ENCODE measurements at places on chromosomes 6 and 20.
A peak's percentile ranks its signal among the peaks of the same experiment; 100 is the strongest.

DNA sequence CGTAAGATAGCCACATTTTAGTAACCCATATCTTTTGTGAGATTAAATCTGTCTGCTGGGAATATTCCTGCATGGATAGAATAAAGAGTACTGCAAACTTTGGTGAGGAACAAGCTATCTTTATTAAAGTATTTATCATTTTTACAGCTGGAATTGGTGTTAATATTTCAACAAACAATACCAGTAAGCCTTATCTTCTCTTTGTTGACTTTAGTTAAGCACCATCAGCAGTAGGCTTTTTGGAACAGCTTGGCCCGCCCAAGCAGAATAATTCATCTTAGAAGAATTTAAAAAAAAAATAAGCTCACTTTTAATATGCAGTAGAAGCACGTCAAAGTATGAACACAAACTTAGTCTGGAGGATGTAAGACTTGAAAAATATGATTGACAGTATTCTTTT is 917.8 kb upstream of the ADGRB3 start:
- no peak for DNase-seq

- no peak for DNase-seq
Observed at GRCh38 chr6:4460586-4461475, 315.4 kb upstream of the CDYL start.

DNA sequence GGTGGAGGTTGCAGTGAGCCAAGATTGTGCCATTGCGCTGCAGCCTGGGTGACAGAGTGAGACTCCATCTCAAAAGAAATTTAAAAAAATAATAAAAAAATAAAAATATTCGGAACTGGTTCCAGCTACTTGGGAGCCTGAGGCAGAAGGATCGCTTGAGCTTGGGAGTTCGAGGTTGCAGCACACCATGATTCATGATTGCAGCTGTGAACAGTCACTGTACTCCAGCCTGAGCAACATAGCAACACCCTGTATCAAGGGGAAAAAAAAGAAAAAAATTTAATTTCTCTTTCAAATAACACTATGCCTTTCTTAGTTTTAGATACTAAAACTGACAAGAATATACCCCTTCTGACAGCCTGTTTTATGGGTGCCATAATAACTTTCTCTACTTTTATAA is 10.5 kb downstream of the KDM1B start:
- no peak for DNase-seq

DNA sequence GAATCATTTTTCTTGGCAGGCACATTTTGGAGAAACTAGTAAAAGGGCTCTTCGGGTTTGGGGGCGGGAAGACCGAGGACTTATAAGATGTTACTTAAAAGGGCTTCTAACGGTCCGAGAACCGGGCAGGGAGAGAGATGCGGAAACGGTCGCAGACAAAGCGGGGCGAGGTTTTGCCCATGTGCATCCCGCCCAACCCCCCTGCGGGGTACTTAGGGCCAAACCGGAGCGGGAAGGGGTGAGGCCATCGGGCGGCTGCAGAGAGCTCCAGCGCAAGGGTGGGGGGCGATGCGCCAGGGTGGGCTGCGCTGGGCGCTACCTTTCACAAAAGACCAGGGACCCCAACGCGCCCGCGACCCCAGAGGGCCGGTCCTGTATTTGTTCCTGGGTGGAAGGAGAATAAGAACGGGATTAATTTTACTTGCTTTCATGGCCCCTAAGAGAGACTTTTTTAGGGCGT is 616 bp downstream of the TUBB start:
- DNase-seq, result peak; percentile 61

- peak; percentile 3 for DNase-seq
Observed at GRCh38 chr6:4727671-4728435, 48.4 kb upstream of the CDYL start.

DNA sequence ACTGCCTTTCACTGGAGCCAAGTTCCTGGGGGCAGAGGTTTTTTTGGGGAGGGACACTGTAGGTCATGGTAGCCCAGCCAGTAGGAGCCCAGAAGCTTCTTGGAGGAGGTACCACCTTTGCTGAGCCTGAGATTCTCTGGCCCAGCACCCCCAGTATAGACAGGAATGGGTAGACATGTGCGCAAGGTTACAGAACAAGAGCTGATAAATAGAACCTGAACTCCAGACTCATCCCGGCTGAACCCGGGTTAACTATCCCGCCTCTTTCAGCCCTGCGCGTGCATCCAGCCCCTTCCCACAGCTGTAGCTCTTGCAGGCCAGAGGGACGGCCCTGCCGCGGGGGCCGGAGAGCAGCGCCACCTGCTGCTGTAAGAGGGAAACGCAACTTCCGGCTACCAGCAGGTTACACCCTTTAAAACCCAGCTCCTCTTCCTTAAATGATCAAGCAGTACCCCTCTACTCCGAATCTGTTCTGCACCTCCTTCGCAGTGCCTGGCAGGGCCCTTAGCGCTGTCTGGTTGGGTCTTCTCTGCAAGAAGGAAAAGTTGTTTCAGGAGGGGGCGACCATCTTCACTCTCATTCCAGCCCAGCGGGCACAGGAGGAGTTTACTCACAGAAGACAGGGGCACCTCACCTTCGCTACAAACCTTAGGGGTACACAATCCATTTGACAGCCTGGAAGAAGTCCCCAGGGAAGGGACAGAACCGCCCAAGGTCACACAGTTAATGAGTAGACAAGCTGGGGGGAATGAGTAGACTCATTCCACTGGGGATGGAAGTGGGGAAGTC is 7.5 kb downstream of the SRXN1 start:
- peak; percentile 60 for DNase-seq
